CD8-positive, alpha-beta memory T cell (primary cell): ENCODE measurements at places on chromosomes 5 and 9. TPM values are rescaled to one million over a fixed set of nuclear protein-coding genes. Genes with fewer than 3 reads are reported as not detected.

DNA sequence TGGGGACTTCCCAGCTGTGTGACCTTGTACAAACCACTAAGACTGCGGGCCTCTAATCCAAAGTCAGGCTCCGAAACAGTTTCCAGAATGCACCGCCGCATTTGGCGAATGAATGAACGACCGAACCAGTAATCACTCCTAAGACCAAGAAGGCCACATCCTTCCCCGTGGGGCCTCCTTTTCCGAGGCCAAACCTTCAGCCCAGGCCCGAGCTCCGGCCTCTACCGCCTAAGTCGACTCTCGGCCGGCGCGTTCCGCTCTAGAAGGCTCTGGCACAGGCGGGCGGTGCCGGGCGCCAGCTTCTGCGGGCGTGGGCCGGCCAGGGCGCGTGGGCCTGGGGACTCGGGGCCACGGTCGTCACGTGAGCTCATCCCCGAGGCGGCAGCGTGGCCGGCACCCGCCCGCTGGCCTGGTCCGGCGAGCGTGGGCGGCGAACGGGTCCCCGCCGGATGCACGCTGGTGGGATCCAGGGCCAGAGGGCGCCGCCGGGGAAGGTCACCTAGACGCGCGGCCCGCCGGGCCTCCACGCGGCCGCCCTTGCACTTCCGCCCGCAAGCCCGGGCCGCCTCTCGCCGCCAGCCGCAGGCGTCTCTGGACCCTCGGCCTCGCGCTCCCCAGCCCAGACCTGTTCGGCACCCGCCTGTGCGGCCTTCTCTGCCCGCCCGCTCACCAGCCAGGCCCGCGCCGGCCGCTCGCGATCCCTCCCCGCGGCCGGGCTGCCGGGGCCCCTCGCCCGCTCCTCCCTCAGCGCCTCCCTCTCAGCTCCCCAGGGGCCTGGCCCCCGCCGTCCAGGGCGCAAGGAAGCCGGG, 754 bp downstream of the VDAC1 start:
- peaks cover 5% of the 10 kb centered on the region for H3K36me3 ChIP-seq
- DNase-seq, result peak; percentile 36
- H3K27ac ChIP-seq, result peak overlapping the region; percentile 94
- H3K27me3 ChIP-seq, result no peaks in the 10 kb centered on the region

Gene MLANA
- total RNA-seq, result not detected

Gene C7
- total RNA-seq, result not detected

GRCh38 chr5:9790276-9790675, 160.1 kb upstream of the TAS2R1 start:
- no peaks in the 10 kb centered on the region for H3K36me3 ChIP-seq
- no peaks in the 10 kb centered on the region for H3K27me3 ChIP-seq
- no peak for DNase-seq

GRCh38 chr9:89721176-89721700, 116.4 kb downstream of the GADD45G start:
- H3K4me3 ChIP-seq, result no peak overlapping the region
- H3K4me1 ChIP-seq, result no peaks in the 10 kb centered on the region
- no peaks in the 10 kb centered on the region for H3K27me3 ChIP-seq
- no peak for DNase-seq
- H3K36me3 ChIP-seq, result no peaks in the 10 kb centered on the region
